ENCODE measurements at places on chromosomes 16 and 17. TPM values are rescaled to one million over a fixed set of nuclear protein-coding genes. Genes with fewer than 3 reads are reported as not detected.

Gene HSPB9
- total RNA-seq = not detected

GRCh38 chr16:86887416-86887815 is 309.1 kb downstream of the FOXL1 start:
- no peaks in the 10 kb centered on the region for H3K4me1 ChIP-seq
- no peaks in the 10 kb centered on the region for H3K36me3 ChIP-seq
- no peak overlapping the region for H3K4me3 ChIP-seq
- DNase-seq = no peak
- H3K27me3 ChIP-seq = peaks cover 57% of the 10 kb centered on the region
- H3K27ac ChIP-seq = no peak overlapping the region

Gene KIF2B
- not detected for total RNA-seq

- peaks cover 11% of the 10 kb centered on the region for H3K27me3 ChIP-seq
- no peak overlapping the region for H3K27ac ChIP-seq
- H3K36me3 ChIP-seq = peaks cover 6% of the 10 kb centered on the region
- no peak overlapping the region for H3K4me3 ChIP-seq
Measured at GRCh38 chr17:56830726-56831368, 2.9 kb downstream of the C17orf67 start.

DNA sequence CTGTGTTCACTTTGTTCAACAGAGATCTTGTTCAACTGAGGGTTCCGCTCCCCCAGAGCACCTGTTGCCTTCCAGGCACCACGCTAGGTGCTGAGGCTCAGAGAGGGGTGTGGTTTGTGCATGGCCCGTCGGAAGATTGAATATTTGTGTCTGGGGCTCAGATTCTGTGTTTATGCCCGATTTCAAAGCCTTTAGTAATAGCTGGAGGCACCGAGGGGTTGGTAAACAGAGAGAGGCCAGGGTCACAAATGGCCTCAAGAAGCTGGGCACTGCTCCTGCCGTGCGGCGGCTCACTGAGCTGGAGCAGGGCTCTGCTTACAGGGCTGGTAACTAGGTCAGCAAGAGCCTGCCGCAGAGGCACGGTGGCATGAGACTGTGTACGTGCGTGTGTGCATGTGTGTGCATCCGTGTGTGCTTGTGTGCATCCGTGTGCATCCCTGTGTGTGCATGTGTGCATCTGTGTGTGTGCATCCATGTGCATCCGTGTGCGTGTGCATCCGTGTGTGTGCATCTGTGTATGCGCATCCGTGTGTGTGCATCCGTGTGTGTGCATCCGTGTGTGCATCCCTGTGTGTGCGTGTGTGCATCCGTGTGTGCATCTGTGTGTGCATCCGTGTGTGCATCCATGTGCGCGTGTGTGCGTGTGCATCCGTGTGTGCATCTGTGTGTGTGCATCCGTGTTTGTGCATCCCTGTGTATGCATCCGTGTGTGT is 5.4 kb downstream of the ITGAE start:
- no peak for DNase-seq
- no peaks in the 10 kb centered on the region for H3K4me1 ChIP-seq
- H3K27ac ChIP-seq = no peak overlapping the region
- no peaks in the 10 kb centered on the region for H3K27me3 ChIP-seq

- peak; percentile 45 for DNase-seq
- H3K4me1 ChIP-seq = no peaks in the 10 kb centered on the region
- no peak overlapping the region for H3K4me3 ChIP-seq
- H3K27me3 ChIP-seq = no peaks in the 10 kb centered on the region
- no peak overlapping the region for H3K27ac ChIP-seq
Measured at GRCh38 chr16:11734025-11734652, 8.5 kb downstream of the TXNDC11 start.

Gene ST6GALNAC2
- 30.2 TPM for total RNA-seq

DNA sequence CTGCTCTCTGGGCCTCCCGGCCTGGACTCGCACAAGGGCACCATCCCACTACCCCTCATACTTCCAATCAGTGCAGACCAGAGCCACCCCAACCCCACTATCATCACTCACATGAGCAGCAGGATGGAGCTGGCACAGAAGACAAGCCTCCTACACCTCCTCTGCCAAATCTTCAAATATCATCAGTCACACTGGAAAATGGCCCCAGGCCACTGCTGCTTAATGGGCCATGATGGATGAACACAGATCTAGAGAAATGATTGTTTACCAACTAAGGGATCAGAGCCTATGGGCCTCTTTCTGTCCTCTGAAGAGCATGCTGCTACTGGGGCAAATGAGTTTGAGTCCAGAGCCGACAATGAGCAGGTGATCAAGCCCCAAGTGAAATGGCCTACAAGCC is 165.5 kb downstream of the GRIN2A start:
- H3K4me1 ChIP-seq = no peaks in the 10 kb centered on the region
- peaks cover 12% of the 10 kb centered on the region for H3K27me3 ChIP-seq
- no peak overlapping the region for H3K27ac ChIP-seq
- H3K36me3 ChIP-seq = no peaks in the 10 kb centered on the region

DNA sequence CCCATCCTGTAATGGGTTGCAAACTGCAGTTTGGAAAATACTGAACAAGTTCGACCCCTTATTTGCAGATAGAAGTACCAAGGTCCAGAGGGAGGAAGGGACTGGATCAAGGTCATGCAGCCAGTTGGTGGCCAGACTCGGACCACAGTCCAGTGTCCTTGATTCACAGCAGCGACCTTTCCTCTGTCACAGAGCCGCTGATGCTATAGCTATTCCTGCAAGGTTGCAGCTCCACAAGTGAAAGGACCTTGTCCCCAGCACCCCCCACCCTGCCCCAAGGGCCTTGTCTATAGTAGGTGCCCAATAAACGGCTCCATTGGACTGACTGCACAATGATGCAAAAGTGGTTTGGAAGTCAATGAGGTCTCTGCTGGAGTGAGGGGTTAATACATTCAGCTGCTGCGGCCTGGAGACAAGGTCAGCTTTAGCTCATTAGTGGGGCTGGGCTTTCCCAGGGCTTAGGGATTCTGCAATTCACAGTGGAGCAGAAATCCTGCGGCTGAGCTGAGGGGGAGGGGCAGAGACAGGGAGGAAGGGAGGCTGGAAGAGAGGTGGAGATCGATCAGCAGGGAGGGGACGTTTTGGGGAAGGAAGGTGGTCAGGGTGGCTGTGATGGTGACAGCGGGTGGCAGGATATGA is 13.4 kb upstream of the CRHR1 start:
- no peaks in the 10 kb centered on the region for H3K36me3 ChIP-seq
- no peak overlapping the region for H3K4me3 ChIP-seq
- H3K4me1 ChIP-seq = no peaks in the 10 kb centered on the region
- H3K27ac ChIP-seq = no peak overlapping the region
- H3K27me3 ChIP-seq = no peaks in the 10 kb centered on the region
- DNase-seq = peak; percentile 10

Gene RPAIN
- 35.6 TPM for total RNA-seq

Data from left lung (tissue), 14 donors.